ENCODE measurements at places on chromosomes 7 and 10. TPM values are rescaled to one million over a fixed set of nuclear protein-coding genes. Genes with fewer than 3 reads are reported as not detected.

LRRC4 gene
- polyA plus RNA-seq = 3.1 TPM

GHRHR gene
- 0.68 TPM for polyA plus RNA-seq

DNA sequence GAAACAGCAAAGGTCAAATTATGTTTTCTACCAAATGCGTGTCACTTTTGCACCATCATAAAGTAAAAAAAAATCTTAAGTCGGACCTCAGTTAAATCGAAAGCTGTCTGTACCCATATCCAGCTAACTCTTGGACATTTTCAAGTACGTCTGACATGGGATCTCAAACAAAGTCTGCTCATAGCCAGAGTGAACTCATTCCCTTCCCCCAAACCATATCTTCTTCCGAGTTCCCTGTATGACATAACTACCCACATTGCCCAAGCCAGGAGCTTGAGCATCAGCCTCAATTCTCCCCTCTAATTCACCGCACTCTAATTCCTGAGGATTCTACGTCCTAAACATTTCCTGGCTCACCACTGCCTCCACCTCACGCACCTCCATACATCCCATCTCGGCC is 44.8 kb upstream of the TARP start:
- DNase-seq = no peak

DNA sequence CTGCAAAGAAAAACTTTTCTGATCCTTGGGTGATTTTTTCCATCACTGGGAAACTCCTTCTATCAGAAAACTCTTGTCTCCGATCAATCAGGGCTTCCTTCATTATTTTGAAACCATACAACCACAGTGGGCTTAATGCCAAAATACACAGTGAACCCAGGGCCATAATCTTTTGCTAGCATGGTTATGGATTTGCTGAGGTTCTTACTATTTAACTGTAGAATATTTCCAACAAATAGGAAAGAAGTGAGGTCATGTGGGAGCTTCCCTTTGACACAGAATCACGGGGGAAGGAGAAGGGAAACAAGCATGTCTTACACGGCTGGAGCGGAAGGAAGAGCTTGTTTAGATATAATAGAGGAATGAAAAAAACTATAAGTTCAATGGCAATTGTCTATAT is 1241.7 kb downstream of the REEP3 start:
- DNase-seq = no peak

DNA sequence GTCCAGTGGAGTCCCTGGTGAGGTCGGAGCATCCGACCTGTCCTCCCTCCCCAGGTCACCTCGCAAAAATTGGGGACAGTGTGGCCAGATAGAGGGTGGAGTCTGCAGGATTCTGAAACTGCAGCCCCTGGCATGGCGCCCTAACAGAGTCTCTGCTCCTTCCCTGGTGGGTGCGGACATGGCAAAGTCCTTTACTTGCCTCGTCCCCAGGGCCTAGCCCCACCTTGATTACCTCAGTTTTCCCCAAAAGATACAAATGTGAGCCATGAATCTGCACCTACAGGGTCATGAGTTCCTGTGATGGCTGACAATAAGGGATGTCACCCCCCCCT is 47.7 kb downstream of the NPVF start:
- DNase-seq = no peak

GRCh38 chr10:24947304-24948097 is 4.9 kb downstream of the PRTFDC1 start:
- DNase-seq = no peak

HPSE2 gene
- polyA plus RNA-seq = 0.14 TPM

NANOS1 gene
- polyA plus RNA-seq = 3.2 TPM

FAM25G gene
- polyA plus RNA-seq = 4.2 TPM

OR6V1 gene
- 0.02 TPM for polyA plus RNA-seq

DNA sequence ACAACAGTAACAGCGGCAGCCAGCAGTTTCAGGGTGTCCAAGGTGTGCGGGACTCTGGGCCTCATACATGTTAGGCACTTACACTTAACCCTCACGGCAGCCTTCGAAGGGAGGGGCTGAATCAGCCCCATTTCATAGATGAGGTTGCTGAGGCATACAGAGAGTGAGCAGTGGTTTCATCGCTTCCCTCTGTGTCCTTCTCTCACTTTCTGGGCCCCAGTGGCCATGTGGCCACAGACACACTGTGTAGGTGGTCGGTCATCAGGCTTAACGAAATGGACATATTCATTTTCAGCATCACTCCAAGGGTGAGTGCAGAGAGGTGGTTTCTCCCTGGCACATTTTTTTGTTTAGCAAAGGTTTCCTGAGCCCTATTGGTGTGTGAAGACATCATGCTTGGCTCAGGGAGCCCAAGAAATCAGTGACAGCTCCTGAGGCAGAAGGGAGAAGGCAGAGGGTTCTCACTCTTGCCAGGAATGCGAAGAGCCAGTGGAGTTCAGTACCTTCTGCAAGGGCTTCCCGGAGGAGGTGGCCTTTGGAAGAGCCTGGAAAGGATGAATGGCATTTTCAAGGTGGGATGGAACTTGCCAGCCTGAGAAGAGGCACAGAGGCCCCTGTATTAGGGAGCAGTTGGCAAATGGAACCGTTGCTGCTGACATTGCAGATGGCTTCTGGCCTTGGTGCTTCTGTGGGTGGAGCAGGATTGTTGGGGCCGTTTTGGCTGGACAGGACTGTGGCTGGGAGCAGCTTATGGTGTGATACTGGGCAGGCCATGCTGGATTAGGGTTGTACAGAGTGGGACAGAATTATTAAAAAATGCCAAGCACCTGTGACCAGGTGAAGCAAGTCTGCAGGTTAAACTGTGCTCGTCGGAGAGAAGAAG is 61.7 kb upstream of the PPIF start:
- no peak for DNase-seq

ITPRID1 gene
- polyA plus RNA-seq = 0.02 TPM

- DNase-seq = no peak
Measured at GRCh38 chr10:113523071-113523470, 29.8 kb upstream of the HABP2 start.

CCL26 gene
- 3.1 TPM for polyA plus RNA-seq

DNA sequence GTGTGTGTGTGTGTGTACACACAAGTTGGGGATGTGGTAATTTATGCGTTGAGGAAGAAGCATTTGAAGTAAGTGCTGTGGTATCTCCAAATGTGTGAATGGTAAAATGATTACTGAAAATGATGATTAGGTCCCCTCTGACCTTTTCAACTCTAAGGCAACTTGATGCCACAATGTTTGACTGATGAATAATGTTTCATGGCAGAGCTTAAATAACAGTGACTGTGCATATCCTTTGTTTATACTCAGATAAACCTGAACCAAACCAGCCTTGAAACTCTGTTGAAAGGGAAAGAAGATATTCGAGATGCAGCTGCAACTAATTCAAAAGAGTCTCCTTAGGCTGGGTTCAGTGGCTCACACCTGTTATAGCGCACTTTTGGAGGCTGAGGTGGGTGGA is 64.8 kb upstream of the YAE1 start:
- DNase-seq = no peak

DNA sequence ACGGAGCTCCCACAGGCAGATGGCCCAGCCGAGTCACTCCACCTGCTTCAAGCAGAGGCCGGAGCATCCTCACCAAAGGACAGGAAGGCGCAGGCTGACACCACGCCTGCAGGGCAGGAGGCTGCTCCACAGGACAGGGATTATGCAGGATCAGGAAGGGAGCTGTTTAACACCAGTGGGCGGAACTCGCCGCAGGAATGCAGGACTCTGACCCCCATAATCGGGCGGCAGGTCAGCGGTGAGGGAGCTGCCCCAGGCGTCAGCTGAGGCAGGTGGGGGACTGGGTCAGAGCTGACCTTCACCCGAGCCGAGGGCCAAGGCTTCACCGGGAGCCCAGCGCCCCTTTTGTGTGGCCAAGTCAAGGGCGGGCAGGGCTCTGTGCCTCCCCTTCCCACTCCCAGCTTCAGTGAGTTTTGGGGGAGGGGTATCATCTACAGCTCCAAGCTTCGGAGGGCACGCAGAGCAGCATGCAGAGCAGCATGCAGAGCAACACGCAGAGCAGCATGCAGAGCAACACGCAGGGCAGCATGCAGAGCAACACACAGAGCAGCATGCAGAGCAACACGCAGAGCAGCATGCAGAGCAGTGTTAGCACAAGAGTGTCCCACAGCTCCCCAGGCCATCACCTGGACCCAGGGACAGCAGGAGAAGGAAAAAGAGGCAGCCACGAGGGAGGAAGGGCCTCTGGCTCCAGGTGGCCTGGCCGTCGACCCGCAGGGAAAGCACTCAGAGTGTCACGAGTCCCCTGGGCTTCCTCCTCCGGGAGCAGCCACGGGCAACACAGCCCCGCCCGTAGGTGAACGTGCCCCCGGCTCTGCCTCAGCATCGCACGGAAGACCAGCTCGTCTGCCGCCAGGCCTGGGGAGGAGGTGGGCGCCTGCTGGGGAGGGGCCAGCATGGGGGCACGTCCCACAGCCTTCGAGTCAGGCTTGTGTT is 151.7 kb upstream of the PPP2R2D start:
- DNase-seq = no peak

- no peak for DNase-seq
Measured at GRCh38 chr10:22764639-22765038, 50.3 kb upstream of the PIP4K2A start.

- DNase-seq = no peak
Measured at GRCh38 chr7:2802101-2802500, 42.0 kb downstream of the GNA12 start.

DNA sequence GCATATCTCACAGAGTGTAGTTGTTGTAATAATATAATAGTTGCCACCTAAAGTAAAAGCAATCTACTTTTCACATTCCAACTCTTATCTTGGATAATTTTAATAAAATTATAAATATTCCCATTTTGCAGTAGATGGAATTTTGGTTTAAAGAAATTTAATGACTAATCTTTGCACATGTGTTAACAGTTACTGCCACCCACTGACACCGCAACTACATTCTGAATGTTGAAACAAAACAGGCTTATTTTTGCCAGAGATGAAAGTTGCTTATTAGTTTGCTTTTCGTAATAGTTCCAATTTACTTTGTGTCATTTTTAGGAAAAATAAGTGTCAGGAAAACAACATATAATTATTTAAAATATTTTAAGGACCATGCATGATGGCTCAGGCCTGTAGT is 557.5 kb upstream of the PCDH15 start:
- no peak for DNase-seq

GRCh38 chr10:9634466-9634865 is 1383.2 kb upstream of the CELF2 start:
- no peak for DNase-seq

DNA sequence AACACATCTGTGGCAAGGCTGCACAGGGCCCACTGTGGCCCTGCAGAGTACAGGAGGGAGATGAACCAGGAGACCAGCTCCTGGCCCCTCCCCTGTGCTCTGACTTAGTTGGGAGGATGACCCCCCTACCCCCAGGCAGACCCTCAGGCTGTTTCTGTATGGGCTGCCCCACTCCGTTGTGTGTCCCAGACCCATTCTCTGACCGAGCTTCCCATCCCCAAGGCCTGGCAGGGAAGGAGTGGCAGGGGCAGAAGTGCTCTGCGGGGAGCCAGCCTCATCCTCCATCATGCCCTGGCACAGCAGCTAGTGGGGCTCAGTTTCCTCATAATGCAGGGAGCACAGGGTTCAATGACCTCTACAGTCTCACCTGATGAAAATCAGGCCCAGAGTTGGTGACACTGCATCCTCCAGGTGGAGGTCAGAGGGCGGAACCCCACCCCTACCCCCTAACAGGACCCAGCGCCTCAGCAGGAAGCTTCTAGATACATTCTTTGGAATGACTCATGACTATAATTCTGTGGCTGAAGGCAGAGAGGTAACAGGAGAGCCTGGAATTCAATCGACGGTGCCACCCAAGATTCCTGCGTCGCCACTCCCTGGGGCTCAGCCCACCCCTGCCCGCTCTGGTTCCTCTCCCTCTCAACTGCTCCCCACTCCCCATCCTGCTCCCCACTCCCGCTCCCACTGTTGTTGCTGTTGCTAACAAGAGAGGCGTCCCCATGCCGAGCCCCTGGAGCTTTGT is 18.2 kb downstream of the PODXL start:
- DNase-seq = no peak

MYOZ1 gene
- polyA plus RNA-seq = 0.91 TPM

DNA sequence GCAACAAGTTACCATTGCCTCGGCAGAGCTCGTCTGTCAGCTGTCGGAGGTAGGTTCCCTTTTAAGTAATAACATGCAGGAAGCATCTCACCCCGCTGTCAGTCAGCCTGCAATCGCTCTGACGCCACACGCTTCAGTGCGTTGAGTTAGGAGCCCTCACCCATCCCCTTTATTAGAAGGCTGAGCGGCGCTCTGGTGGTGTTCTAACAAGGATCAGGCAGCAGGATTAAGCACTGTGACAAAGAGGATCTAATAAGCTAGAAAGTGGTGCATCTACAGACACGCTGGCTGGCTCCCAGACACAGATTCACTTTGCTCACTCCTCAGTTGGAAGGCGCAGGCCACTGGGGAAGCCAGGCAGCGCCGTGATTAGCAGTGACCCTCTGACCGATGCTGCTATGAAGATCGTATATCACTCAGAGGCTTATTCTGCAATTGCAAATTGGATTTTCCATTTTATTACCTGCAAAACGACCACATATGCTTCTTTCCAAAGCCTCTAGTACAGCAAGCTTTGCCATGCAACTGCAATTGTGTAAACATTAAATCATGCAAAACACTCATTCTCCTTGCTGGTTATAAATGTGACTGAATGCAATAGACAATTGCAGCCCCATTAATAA is 117.7 kb downstream of the RSU1 start:
- DNase-seq = no peak

DIP2C gene
- 3.4 TPM for polyA plus RNA-seq

Measured in thymus (tissue), 14 donors.